ENCODE measurements at places on chromosomes 3 and 15. TPM values are rescaled to one million over a fixed set of nuclear protein-coding genes. Genes with fewer than 3 reads are reported as not detected.

- peaks cover 2% of the 10 kb centered on the region for H3K4me1 ChIP-seq
- H3K4me3 ChIP-seq = no peak overlapping the region
- no peak overlapping the region for H3K27ac ChIP-seq
- peaks cover 2% of the 10 kb centered on the region for H3K27me3 ChIP-seq
- DNase-seq = no peak
Measured at GRCh38 chr3:39937315-39937714, 127.9 kb downstream of the MYRIP start.

GRCh38 chr3:78337801-78338211, 1297.9 kb downstream of the ROBO2 start:
- no peaks in the 10 kb centered on the region for H3K4me1 ChIP-seq
- DNase-seq = no peak
- H3K4me3 ChIP-seq = no peak overlapping the region
- H3K36me3 ChIP-seq = no peaks in the 10 kb centered on the region

DNA sequence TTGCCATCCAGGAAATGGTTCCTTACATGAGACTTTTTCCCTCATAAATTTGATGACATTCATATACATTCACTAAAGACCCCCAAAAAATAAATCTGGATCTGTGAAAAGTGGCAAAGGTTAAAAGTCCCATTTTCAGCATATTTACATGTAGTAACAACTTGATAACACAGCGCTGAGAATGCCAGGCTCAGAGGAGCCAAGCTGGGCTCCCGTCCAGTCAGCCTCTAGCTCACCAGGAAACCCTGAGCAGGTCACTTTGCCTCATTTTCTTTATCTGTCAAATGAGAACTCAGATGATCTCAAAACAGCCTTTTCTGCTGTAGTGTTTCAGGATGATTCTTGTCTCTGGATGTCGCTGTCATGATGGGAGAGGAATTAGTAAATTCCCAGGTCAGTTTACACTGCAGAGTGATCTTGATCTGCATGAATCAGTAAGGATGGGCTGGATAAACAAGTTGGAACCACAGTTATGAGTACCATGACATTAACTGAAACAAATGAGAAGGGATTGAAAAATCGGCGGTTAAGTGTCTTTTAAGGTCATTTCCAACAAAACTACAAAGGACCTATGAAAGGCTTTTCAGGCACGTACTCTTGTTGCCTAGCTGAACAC, 82.8 kb downstream of the PPARG start:
- H3K36me3 ChIP-seq = no peaks in the 10 kb centered on the region
- peaks cover 8% of the 10 kb centered on the region for H3K27me3 ChIP-seq
- no peak overlapping the region for H3K27ac ChIP-seq
- no peak for DNase-seq

STRIT1 gene
- total RNA-seq = not detected

ADAMTS17 gene
- total RNA-seq = 4.1 TPM
